ENCODE measurements at places on chromosomes 3 and 15.

DNA sequence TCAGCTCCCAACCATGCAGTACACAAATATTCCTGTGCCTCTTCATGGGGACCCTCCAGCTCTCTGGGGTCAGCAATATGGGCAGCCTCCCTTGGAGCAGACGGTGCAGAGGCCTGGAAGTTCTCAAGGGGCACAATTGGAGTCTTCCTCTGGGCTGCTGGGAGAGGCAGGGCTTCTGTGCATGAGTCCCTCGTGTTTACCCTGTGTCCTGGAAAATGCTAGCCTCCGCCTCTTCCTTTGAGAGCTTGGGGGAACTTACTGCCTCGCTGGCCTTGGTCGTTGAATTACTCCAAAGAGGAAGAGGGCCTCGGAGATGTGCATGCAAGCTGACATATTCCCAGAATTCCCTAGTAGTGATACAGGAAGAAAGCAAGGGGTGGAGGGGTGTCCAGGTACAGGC is 284.4 kb upstream of the IGF1R start:
- no peak for DNase-seq

DNA sequence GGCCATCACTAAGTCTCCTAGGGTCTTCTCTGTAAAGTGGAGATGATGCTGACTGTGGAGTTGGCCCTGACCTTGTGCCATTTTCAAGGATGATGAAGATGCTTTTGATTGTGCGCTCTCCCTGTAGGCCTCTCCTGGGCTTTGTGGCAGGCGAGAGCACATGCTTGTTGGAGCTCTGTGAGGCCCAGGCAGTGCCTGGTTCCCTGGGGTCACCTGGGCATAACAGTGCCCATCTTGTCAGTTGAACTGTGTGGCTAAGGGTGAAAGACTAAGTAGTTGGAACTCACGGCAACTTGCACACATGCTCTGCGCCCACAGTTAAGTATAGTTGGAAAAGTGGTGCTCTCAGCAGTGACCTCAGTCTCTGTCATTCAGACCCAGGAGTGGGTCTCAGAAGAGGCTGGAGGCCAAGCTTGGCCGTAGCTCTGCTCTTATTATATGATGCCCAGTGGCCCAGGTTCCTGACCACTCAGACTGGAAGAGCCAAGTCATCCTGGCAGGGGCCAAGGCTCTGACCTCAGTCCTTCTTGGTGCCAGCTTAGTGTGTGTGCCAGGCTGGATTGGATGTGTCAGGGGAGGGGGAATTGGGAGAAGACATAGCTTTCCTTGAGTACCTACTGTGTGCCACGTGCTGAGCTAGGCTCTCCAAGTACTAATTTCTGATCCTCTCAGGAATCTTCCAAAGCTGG is 154.6 kb downstream of the EEFSEC start:
- no peak for DNase-seq

DNA sequence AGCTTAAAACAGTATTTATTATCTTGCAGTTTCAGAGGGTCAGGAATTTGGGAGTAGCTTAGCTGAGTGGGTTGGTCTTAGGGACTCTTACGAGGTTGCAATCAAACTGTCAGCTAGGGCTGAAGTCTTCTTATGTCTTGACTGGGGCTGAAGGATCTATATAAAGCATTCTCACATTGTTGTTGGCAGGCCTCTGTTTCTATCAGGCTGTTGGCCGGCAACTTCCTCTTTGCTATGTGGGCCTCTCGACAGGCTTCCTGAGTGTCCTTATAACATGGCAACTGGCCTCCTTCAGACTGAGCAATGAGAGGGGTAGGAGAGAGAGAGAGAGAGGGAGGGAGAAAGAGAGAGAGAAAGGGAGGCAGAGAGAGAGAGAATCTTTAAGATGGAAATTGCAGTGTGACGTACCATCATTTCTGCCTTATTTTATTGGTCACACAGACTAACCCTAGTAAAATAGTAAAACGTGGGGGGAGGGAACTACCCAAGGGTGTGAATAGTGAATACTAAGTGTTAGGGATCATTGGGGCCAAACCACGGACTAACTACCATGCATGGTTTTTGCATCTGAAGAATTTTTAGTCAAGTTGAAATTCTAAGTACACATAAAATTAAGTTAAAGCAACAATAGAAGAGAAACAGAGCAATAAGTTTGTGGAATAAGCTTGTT is 16.1 kb downstream of the FGF7 start:
- DNase-seq: no peak

DNA sequence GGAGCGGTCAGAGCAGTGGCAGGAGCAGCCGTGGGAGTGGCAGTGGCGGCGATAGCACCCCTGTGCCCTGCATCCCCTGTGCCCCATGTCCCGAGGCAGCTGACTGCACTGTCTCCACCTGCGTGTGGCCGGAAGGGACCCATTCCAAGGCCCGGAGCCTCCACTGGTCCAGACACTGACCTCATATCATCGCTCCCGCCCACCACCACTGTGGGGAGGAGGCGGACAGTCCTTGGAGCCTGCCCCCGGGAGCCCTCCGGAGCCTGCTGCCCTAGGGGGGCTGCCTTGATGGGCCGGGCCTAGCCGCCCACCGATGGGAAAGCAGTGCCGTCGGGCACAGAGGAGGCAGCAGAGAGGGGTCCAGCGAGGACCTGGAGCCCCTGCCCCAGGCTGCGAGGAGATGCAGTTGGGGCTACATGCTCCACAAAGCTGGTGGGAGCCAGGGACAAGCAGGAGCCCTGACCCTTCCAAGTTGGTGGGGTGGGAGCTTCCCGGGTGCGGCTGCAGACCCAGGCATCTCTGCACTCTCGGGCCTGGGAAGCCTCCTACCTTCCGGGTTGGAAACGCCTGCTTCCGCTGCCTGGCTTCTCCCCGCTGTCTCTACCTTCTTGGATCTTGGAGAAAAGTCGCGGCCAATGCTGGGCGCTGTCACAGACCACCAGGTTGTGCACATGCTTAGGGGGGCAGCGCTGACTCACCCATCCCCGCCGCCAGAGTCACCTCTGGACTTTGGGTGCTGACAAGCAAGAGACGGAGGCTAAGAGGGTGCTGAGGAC is 283.2 kb upstream of the ROBO1 start:
- no peak for DNase-seq

- DNase-seq: no peak
Observed at GRCh38 chr3:73530022-73530396, 94.7 kb downstream of the PDZRN3 start.

GRCh38 chr3:130700541-130700940 is 46.1 kb downstream of the PIK3R4 start:
- no peak for DNase-seq

- no peak for DNase-seq
Observed at GRCh38 chr3:513301-513700, 316.7 kb downstream of the CHL1 start.

DNA sequence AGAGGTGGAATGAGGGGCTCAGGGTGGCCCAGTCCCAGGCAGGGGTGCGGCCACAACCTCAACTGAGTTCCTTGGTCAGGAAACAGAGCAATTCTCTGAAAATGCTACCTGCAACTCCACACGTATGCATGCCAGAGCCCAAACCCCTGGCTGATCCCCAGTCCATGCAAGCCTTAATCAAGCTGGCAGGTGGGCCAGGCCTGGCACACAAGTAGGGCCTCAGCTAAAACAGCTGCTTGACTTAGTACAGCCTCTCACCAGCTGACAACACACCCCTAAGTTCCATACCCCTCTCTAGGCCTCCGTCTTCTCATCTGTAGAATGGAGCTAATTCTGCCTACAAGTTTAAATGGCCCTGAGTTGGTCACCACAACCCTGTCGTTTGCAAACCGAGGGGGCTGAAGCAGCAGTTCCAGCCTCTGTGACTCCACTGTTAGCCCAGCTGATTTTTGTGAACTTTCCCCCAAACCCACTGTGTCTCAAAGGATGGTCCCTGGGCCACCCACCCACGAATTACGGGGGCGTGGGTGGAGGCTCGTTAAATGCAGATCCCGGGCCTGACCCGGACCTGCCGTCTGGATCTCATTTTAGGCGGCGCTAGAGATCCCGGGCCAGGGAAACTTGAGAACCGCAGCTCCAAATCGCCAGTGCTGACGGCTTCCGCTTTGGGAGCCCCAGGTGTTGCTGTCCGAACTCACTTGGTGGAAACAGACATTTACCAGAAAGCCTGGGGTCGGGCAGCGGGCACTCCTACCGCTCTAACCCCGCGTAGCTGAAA is 927 bp downstream of the CHDH start:
- no peak for DNase-seq

DNA sequence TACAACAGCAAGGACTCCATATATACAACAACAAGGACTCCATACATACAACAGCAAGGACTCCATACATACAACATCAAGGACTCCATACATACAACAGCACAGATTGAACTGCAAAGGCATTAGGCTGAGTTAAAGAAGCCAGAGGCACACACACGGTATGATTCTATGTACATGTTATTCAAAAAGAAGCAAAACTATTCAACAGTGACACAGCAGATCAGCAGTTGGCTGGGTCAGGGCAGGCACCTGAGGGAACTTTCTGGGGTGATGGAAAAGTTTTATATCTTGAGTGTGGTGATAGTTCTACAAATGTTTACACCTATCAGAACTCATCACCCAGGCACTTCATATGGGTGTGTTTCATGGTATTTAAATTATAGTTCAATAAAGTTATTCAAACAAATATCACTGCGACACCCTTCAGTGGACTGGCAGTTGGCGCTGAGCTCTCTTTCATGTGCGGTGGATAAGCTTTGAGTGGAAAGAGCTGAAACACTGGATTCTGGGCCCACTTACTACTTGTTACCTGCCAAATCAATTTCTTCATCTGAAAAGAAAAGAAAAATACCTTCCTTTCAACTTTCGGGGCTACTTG is 28.0 kb downstream of the RFTN1 start:
- DNase-seq: no peak

DNA sequence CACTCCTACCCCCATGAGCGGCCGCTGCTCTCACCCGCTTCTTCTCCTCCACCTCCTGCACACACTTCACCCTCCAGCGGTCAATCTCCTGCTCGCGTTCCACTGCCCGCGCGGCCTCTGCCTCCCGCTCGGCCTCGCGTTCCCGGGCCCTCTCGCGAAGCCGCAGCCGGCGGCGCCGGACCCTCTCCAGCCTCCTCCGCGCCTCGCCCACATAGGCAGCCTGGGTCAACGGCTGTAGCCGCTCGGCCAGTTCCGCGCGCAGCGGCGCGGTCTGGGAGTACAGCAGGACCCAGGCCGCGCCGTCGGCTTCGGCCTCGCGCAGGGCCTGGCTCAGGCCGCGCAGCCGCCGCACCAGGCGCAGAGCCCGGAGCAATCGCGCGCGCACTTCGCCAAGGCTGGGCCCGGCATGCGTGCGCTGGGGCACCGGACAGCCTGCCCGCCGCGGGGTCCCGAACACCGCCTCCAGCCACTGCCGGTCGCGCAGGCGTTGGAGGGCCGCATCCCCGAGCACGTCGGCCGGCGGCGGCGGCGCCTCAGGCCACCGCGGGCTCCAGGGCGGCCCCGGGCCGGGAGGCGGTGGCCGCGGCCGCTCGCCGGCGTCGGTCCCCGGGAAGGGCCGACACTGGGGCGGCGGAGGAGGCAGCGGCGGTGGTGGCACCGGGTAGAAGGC is 595 bp downstream of the PDCD7 start:
- peak; percentile 20 for DNase-seq

GRCh38 chr15:98063871-98064270 is 103.4 kb downstream of the ARRDC4 start:
- DNase-seq: no peak

GRCh38 chr3:156449710-156450574 is 105.0 kb downstream of the SSR3 start:
- peak; percentile 11 for DNase-seq

- DNase-seq: peak; percentile 23
Observed at GRCh38 chr15:64251121-64251520, 88.3 kb upstream of the PPIB start.

GRCh38 chr3:16890597-16891333 is 6.0 kb downstream of the PLCL2 start:
- no peak for DNase-seq

DNA sequence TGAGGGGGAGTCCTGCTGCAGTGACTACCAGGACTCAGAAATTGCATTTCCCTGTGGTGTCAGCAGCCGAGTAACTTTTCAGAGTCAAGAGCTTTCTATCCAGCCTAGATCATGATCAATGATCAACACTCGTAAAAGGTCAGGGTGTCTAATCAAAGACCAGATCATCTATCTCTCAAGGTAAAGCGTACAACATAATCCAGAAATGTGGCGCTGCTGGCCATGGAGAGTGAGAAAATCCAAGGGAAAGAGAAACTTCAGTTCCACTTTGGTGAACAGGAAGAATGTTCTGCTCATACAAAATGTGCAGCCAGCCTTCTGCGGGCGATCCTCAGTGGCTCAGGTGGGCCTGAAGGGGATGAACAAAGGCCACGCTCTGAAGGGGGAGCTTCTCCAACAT is 1005.8 kb upstream of the NR2F2 start:
- no peak for DNase-seq

GRCh38 chr3:173823911-173824460 is 426.4 kb downstream of the NLGN1 start:
- DNase-seq: no peak

- DNase-seq: no peak
Observed at GRCh38 chr3:114494498-114494897, 200.7 kb downstream of the TIGIT start.

GRCh38 chr3:169103951-169104941 is 559.3 kb downstream of the MECOM start:
- DNase-seq: no peak

- DNase-seq: no peak
Observed at GRCh38 chr15:46300716-46301115, 665.9 kb downstream of the SQOR start.

DNA sequence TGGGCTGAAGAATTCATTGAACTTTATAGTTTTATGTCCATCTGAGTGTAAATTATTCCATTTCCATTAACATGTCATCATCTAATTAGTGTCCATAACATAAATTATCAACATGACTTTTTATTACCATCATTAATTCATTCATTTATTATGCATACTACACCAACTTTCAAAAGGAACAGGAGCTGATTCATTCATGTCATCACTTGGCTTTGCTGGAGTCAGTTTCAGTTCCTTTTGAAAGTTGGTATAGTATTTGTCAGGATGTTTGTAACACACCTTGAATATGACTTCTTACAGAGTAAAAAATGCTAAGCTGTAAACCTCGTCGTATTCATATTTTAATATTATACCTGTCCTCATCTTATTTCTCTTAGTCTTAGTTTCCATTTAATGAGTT is 298.0 kb upstream of the RBMS3 start:
- DNase-seq: no peak

GRCh38 chr3:45123030-45123429 is 23.1 kb downstream of the CDCP1 start:
- no peak for DNase-seq

DNA sequence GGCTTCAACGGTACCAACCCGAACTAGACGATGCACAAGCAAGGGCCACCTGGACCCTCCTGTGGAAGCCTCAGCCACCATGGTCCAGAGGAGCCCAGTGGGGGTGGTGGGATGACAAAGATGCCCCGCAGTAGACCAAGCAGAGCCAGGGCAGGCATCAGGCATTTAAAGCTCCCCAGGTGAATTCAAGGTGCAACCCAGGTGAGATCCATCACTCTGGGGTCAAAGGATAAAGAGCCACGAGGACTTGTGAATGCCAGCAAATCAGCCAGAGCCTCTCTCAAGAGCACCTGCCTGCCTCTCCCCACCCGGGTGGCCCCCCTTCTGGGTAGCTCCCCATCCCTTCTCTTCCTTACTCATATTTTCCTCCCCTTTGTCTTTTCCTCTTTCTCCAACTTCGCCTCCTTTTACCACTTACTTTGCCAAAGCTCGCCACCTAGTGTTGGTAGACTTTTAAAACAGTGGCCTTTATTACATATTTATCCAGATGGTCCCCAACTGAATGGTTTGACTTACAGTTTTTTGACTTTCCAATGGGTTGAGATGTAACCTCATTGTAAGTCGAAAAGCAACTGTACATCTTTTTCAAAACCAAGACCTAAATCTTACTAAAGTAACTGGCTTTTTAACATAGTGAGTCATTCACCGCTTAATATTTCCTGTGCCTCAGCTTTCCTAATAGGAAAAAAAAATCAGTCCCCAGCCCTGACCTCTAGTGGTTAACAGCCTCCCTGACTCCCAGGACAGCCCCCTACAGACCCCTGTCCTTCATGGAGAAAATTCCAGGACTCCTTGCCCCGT is 18.8 kb downstream of the PLA2G4F start:
- peak; percentile 32 for DNase-seq

All from CD4-positive, alpha-beta T cell treated with Interleukin-10 for 1 hour (primary cell).